PC-9 (cell line): ENCODE measurements at places on chromosomes 6 and 20. TPM values are rescaled to one million over a fixed set of nuclear protein-coding genes. Genes with fewer than 3 reads are reported as not detected.

The SLC17A3 gene
- not detected in 2 replicates for total RNA-seq

The SLC17A2 gene
- not detected in 2 replicates for total RNA-seq

The VGLL2 gene
- not detected in 2 replicates for total RNA-seq

The MCCD1 gene
- not detected in 2 replicates for total RNA-seq

The SPACA1 gene
- total RNA-seq, result not detected in 2 replicates

The PPIL6 gene
- 13.0 and 15.5 TPM in 2 replicates for total RNA-seq

The TMEM244 gene
- not detected in 2 replicates for total RNA-seq

The UBD gene
- total RNA-seq, result not detected in 2 replicates

The FARS2 gene
- 25.1 and 26.7 TPM in 2 replicates for total RNA-seq

The CLPSL1 gene
- total RNA-seq, result not detected in 2 replicates

GRCh38 chr6:144712541-144712940 lies 427.4 kb downstream of the UTRN start:
- DNase-seq, result no peak

- no peak for DNase-seq
Observed at GRCh38 chr6:85126485-85127167, 323.3 kb upstream of the NT5E start.

DNA sequence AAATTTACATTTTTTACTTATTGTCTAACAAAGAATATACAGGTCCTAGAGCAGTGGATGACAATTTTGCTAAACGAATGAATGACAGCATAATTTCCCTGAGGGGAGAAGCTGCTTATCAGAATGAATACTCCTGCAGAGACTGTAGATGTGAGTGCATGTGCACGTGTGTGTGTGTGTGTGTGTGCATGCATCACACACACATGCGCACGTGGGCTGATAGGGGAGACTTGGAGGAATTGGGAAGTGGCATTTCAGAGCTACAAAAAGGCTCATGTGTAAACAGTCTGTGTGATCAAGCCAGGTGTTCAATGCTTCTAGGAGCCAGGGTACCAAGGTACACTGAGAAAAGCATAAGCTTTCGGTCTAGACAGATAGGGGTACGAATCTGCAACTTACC lies 93.5 kb upstream of the SASH1 start:
- DNase-seq, result no peak

GRCh38 chr6:24887545-24888140 lies 48.1 kb downstream of the RIPOR2 start:
- DNase-seq, result no peak

DNA sequence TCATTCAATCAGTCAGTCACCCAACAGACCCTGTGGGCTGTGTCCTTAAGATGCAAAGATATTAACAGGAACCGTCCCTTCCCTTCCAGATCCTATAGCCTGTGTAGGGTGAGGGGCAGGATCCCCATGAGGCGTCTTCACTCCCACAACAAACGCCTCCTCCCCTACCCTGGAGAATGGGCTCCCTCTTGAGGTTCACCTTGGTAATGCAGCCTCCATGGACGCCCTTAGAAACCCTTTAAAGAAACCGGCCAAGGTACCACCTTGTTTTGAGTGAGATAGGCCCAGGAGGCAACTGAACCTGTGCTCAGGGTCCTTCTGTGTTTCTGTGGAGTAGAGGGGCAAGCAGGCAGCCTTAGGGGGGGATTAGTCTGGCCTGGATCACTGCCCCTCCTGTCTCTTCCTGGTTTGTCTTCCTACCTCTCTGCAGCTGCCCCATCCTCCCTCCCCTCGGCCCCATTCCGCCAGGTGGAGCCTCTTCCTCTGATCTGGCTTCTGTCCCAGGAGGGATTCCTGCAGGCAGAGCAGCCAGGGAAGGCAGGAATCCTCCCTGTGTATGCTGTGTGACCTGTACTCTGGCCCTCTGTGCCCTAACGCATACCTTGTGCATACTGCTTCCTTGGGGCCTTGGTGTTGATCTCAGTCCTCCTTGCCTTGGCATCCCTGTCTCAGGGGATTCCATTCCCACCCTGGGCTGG lies 6.6 kb upstream of the GUCA1A start:
- peak; percentile 67 for DNase-seq

- no peak for DNase-seq
Observed at GRCh38 chr20:57437672-57438330, 46.6 kb downstream of the RBM38 start.

- DNase-seq, result no peak
Observed at GRCh38 chr6:15531973-15532372, 130.9 kb downstream of the DTNBP1 start.

DNA sequence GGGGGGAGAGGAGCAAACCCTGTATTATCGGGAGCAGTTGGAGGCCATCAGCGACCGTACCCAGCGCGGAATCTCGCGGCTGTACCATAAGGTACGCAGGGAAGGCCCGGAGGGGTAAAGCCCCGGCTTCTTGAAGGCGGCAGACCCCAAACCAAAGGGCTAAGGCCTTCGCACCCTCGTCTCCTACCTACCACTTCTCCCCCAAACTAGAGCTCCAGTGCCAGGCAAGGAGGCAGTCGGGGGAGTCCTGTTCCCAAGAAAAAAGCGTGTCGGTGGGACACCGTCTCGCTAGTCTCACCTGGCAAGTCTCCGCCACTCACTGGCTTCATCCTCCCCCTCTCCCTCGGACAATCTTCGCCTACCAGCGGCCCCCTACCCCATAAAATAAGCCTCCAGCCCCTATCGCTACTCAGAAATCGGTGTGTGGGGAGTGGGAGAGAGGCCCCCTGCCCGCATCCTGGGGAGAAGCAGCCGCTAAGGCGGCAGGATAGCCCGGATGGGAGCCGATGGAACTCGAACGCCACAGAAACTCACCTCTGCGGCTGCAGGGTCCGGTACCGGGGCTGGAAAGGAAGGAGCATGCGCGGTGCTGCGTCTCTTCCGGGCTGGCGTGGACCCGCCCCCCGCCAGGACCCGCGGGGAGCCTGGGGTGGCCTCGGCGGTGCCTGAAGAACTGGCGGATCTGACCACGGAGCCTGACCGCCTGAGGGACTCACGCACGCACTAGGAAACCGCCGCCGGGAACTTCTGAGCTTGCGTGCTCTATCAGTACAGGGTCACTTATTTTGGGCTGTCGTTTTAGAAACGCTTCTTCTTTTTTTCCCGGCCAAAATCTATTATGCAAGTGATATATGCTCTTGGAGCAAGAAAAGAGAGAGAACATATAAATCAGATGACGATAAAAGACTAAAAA lies at the start of gene RPS10:
RPS10 (minus strand) TSS at position 572 of the 913 bp plus-strand sequence. CDS start 848 bp downstream, outside the sequence.
- DNase-seq, result peak; percentile 68

DNA sequence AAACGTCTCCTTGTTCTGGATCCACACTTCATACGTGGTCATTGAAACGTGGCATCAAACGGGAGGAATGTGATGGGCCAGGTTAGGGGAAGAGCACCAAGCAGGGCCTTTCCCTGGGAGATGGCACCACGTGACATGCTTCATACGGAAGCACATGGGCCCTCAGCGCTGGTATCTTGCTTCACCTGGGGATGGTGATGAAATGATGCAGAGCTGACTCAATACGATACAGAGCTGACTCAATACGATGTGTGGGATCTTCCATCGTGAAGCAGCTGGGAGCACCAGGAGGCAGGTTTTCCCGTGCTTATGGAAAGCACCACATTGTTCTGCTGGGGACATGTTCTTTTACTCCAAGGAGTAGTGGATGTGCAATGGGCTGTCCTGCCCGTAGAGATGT lies 22.5 kb upstream of the TAGAP start:
- no peak for DNase-seq

DNA sequence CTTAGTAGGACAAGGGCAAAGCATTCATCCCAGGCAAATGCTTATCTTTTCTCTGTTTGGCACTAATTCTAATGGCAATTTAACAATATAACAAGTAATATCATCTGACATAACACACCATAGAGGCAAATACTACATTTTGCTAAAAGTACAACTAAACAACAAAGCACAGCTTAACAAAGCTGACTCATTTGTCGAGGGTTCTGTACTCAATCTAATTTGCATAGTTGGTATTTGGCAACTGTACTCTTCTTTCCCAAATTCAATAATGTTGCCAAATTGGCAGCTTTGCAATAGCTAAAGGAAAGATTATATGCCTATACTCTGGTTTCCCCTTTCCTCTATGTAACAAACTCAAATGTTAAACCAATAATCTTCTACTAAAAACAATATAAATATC lies 461.0 kb downstream of the PKHD1 start:
- DNase-seq, result no peak

DNA sequence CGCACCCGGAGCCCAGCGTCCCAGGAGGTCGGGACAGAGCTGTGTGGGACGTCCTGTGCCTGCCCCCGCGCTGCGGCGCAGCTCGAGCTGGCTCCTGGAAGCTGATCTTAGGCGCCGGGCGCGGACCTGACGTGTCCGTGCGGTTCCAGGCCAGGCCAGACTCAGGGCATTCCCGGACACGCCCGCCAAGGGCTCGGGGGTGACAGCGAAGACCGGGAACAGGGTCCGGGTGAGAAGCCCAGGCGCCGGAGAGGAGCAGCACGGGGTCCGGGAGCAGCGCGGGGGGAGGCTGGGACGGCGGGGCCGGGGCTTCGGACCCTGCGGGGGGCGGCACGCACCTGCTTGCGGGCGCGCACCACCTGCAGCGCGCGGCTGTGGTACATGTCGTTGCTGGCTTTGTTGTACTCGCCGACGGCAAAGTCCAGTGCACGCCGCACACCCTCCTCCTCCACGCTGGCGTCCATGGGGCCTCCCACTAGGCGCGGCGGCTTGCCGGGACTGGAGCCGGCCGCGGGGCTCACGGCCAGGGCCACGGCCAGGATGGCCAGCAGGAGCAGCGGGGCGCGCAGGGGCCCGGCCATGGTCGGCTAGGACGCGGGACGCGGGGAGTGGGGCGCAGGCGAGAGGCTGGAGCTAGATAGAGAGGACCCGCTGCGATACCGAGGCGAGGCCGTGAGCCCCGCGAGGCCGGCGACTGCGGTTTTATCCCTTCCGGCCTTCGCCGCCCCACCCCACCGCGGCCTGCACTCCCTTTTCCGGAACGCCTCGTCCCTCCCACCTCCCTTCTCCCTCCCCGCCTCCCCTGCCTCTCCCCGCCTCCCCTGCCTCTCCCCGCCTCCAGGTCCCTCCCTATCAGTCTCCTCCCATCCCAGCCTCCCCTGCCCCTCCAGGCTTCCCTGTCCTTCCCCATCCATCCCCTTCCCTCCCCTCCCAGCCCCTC lies at the start of gene CST3:
CST3 (minus strand) TSS at position 674 of the 940 bp plus-strand sequence; CDS start at position 581, 93 bp downstream.
- DNase-seq, result peak; percentile 89

GRCh38 chr6:144159223-144159622 lies 8.9 kb downstream of the STX11 start:
- no peak for DNase-seq

DNA sequence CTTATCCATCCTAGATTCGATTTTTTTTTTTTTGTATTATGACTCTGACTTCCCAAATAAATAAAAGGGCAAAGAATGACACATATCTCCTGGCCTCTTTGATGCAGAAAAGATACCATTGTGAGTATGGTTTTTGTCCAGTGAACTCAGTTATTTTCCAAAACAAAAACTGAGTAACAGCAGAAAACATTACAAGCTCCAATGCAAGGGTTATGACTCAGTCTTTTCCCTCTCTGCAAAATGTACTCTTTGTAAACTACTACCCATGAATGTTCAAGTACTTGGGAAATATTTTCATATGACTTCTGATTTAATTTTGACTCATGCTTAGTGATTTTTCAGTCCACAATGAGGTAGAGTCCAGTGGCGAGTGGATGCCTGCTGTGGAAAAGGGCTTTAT lies 355.3 kb downstream of the RNF144B start:
- DNase-seq, result no peak

GRCh38 chr6:91276315-91276714 lies 689.4 kb upstream of the MAP3K7 start:
- no peak for DNase-seq

- no peak for DNase-seq
Observed at GRCh38 chr6:131210469-131210868, 75.2 kb downstream of the AKAP7 start.

- DNase-seq, result no peak
Observed at GRCh38 chr20:9500121-9500520, 14.3 kb upstream of the LAMP5 start.
